ENCODE measurements at places on chromosomes 1 and 21. TPM values are rescaled to one million over a fixed set of nuclear protein-coding genes. Genes with fewer than 3 reads are reported as not detected.
A peak's percentile ranks its signal among the peaks of the same experiment; 100 is the strongest.

GRCh38 chr1:155463865-155464650, 98.5 kb downstream of the ASH1L start:
- DNase-seq = peak; percentile 56

- no peak for DNase-seq
These were observed 350.5 kb upstream of the PRMT6 start for GRCh38 chr1:106705971-106706370.

DNA sequence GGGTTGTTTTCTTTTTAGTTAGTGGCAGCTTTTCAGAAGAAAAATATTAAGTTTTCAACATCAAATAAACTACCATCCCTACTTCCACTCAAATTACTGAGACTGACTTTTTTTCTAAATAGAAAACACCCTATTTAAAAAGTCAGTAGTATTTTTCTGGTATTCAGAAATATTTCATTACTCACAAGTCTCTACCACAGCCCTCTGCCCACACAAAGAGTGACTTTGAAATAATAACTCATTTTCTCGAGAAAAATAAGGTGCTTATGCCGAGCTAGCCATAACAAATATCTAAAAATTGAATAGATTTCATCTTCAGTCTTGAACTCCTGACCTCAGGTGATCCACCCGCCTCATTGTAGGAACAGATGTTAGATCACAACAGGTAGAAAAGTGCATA, 41.8 kb upstream of the USP25 start:
- peak; percentile 25 for DNase-seq

DNA sequence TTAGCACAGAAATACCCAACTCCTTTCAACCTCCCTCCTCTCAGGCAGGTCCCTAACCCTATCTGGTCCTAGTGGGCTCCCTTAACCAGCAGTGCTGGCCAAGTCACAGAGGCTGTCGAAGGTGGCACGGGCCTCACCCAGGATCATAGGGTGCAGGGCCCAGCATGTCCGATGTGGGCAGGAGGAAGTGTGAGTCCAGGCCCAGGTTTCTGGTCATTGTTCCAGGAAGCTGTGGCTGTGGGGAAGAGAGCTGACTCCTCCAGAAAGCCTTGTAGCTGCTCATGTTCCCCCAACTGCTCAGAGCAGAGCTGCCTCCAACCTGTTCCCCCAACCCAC, 2.4 kb downstream of the CCDC17 start:
- no peak for DNase-seq

DNA sequence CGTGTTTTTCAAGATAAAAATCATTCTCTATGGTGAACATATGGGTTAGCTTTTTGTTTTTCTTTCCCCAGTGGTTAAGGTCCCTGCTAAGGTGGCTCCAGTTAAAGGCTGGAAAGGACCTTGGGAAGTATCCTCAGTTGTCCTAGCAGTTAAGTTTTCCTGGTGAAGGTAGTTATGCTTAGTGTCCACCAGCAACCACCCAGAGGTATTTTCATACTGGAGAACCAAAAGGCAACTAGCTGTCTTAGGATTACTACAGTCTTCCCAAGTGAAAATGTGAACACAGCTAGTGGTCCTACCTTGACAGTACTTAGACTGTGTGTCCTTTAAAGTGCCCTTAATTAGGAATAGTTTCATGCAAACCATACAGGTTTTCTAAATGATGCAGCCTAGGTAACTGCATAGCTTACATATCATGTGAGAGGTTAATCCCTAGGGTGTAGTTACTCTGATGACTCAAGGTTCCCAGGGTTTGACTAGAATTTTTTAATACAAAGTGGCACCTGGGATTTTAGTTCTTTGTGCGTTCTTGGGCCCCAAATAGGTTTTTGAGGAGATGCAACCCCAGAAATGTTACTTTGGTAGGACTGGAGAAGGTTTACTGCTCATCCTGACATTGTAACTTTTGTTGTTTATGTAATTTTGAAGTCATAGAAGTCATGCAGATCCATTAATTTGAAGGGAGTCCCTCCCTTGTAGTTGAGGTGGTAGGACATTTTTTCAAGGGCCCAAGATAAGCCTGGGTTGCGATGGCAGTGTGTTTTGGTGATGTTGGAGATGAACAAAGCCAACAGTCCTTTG, 36.5 kb downstream of the YY1AP1 start:
- no peak for DNase-seq

GRCh38 chr1:53266038-53266437, 27.7 kb upstream of the MAGOH start:
- DNase-seq = peak; percentile 24

DNA sequence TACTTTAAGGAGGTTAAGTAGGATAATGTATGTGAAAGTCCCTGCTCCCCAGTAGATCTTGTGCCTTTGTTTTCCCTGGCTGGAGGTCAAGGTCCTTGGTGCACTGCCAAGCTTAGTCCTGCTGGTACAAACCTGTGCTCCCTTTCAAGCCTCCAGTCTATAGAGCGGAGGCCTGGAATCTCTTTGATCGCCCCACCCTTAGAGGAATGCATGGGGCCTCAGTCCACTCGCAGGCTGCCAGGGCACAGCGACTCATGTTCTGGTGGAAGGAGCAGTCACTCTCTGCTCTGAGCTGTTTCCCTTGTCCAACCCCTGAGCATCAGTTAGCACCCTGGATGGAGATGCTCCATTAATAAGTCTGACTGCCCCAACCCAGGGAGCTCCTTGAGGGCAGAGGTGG, 121.8 kb downstream of the HMGB4 start:
- no peak for DNase-seq

DNA sequence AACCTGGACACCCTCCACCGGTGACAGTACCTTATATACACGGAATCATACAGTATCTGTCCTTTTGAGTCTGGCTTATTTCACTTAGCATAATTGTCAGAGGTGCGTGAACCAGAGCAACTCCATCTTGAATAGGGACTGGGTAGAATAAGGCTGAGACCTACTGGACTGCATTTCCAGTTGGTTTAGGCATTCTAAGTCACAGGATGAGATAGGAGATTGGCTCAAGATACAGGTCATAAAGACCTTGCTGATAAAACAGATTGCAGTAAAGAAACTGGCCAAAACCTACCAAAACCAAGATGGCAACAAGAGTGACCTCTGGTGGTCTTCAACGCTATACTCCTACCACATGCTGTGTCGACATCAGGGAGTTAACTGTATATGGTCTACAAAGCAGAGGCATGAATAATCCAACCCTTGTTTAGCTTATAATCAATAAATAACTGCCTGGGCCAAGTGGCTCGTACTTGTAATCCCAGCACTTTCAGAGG, 1.4 kb upstream of the FDPS start:
- DNase-seq = peak; percentile 55

DNA sequence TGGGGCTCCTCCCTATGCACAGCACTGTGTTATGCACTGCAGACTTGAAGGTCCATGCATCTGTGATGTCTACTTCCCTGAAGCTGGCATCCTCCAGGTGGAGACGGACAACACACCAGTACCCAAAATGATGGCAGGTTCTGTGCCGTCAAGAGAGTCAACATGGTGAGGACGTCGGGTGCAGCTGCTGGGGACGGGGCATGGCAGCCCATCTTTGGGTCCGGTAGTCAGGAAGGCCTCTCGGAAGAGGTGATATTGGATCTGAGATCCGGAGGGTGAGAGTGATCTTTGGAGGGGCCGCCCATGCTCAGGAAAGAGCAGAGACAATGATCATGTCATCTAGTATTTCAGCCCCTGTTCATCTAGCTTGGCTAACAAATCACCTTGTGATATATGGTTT, 104.1 kb downstream of the RIPK4 start:
- DNase-seq = no peak

GRCh38 chr1:110130113-110130591, 17.9 kb downstream of the UBL4B start:
- DNase-seq = no peak

GRCh38 chr1:45001011-45001481, 10.1 kb downstream of the HECTD3 start:
- DNase-seq = no peak

Gene MCOLN2
- not detected for total RNA-seq

Gene SAMSN1
- total RNA-seq = not detected

Gene TMCC2
- 24.0 TPM for total RNA-seq
